Stimulated activated CD4-positive, alpha-beta T cell treated with anti-CD3 and anti-CD28 coated beads, TNF-alpha, amount 100 ng/mL, for 1 hour (primary cell): ENCODE measurements at places on chromosomes 6 and 20.

DNA sequence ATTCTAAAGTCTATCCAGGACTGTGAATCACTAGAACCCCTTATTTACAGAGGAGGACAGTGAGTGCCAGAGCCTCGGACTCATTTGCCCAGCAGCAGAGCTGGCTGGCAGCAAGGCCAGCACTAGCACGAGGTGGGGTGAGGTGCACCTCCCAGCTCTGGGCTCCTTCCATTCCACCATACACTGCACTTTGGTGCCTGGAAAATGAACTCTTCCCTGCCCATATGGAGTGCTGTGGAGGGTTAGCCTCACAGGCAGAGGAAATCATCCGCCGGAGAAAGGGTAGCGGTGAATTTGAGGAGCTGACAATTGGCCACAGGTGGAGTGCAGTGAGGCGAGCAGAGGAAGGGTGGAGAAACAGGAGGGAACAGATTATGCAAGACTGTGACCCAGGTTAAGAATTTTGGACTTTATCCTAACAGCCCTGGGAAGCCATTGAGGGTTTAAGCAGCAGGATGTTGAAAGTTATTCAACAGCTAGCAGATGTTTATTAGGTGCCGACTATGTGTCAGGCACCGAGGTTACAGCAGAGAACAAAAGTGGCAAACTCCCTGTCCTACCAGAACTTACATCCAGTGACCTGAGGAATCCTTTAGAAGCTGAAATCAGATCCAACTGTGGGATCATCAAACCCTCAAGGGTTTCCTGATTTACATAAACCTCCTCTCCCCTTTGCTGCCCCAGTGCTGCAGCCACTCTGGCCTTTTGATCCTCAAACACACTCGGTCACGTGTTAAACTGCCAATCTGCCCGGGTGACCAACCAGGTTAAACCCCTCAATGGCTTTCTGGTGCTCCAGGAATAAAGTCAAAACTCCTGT lies 6.2 kb downstream of the TRIM26 start:
- DNase-seq: no peak

DNA sequence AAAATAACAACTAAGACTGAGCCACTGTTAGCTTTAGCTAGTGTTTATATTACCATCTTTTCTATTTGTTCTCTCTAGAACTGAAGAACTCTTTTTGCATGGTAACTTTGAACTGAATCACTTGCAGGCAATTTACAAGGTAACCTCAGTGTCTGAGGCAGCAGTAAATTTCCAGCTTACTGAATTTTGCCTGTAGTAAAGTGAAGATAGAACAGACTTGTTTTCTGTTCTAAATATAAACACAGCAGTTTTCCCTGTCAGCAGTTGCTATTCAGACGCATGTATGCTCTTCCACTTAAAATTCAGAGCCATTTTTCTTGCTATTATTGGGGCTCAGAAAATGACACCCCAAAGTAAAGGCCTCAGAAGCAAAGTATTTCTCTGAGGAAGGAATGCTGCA lies 974.0 kb upstream of the GJE1 start:
- DNase-seq: no peak

DNA sequence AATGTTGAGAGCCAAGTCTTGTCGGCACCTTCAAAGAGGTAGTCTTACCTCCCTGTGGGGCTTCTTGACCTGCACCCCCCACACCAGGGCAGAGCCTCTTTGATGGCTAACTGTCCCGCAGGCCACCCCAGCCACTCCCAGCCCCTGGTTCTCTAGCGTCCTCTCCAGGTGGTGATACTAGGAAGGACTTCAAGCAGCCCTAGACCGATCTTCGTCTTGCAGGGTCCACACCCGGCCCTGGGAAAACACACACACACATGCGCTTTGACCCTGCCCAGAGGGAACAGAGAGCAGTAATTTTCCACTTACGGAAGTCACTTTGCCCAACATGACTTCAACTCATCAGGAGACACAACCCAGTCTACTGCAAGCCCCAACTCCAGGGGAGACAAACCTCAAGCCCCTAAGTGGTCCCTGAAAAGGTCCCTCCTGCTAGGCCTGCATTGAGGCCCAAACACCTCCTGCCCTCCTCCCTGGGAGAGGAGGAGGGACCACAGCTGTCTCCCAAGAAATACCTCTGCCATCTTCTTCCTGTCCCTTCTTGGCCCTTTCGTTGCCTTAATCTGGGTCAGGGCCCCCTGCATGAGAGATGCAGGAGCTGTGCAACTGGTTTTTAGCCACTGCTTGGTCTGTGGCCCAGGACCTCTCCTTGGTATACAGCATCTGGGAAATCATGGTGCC lies 2.9 kb upstream of the BPIFB1 start:
- no peak for DNase-seq

DNA sequence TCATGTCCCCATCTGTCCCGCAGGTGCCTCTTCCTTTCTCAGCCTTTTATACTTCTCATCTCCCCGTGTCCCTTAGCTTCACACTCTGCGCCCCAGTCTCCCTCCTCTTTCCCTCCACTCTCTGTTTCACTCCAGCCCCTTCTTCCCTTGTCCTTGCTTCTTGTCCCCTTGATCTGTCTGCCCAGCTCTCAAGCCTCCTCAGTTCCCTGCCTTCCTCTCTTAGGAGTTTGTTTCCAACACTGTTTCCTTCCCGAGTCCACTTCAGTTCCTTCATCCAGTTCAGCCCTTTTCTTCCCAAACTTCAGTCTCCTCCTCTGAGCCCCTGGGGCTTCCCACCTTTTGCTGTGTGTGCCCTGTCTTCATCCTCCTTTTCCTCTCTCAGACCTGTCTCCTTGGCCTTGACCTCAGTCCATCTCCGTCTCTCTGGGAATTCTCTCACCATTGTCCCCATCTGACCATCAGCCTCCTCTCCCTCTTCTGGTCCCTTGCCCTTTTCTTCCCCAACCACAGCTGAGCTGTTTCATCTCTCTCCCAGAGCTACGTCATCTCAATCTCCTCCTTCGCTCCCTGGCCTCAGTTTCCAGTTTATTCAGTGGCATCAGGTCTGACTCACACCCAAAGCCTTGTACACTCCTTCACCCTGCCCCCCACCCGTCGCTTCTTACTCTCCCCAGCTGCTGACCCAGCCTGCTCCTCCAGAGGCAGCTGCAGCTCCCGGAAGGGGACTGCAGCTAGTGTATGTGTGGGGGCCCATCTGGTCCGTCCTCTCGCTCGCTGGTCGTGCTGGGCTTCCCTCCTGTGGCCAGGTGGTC lies 2.7 kb upstream of the DDR1 start:
- no peak for DNase-seq

GRCh38 chr20:62887152-62887859 lies 25.7 kb upstream of the TCFL5 start:
- no peak for DNase-seq

DNA sequence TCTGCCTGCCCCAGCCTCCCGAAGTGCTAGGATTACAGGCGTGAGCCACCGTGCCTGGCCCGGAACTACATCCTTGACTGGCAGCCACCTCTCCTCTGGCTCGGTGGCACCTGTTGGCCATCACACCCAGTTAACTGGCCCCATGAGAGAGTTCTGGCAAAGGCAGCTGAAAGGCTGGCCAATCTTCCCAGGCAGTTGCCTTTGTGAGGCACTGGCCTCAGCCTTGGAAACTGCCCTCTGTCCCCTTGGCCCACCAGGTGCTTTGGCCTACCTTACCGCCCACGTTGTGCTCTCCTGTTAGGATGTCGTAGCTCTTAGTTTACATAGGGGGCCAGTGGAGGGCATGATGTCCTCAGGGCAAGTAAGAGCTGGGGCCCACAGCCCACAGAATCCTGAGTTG lies 9.6 kb upstream of the MANBAL start:
- no peak for DNase-seq

DNA sequence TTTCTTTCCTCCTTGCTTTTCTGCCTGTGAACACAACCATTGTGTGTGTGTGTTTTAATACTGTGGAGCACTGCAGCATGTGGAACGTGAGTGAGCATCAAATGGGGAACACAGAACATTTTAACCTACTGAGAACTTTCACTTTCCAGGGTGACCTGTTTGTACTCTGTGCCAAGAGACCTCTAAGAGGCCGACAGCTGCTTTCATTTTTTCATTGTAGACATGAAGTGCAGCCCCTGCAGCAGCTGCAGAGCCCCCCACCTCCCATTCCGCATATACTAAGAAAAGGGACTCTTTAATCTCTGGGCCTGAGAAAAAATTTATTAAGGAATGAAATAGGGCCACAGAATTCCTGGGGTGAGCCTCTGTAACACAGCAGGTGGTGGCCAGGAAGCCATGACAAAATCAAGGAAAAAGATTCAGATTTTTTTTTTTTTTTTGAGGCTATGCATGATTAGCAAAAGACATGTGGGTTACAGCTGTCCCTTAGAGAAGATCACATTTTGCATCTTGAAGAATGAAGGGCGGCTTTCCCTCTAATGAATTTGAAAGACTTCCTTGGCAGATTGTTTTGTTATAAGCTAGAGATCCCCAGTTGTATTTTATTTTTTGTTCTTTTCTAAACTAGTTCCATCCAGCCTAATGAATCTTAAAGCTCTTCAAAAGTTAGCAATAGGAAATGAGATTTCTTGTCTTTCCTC lies 503.4 kb downstream of the CD109 start:
- DNase-seq: no peak

DNA sequence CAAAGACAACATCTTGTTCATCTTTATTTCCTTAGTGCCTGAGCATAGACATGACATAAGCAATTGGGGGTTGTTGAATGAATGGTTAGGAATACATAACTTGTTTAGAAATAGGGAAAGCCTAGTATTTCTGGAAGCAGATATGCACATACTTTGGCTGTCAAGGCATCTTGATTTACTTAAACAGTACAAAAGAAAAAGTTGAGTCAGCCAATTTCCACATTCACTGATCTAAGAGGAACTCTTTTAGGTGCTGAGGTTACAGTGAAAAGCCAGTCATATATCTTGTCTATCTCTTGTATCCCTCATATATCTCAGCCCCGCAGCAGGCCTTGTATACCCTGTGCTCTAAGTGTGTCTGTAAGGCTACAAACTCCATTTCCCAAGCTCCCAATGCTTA lies 11.6 kb downstream of the ZKSCAN4 start:
- DNase-seq: no peak

GRCh38 chr20:14632906-14633305 lies 295.5 kb upstream of the FLRT3 start:
- DNase-seq: no peak

DNA sequence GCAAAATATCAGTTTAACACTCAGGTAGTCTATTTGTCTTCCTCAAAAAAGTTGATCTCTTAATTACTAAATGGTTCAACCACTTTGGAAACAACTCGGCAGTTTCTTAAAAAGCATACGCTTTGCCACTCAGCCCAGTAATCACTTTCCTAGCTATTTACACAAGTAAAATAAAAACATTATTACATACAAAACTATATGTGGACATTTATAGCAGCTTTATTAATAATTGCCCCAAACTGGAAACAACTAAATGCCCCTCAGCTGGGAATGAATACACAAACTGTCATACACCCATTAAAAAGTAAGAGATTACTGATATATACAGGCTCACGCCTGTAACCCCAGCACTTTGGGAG lies 7.4 kb downstream of the EEF1A1 start:
- no peak for DNase-seq

- DNase-seq: no peak
These were observed 385.0 kb downstream of the CD83 start for GRCh38 chr6:14502551-14502950.

DNA sequence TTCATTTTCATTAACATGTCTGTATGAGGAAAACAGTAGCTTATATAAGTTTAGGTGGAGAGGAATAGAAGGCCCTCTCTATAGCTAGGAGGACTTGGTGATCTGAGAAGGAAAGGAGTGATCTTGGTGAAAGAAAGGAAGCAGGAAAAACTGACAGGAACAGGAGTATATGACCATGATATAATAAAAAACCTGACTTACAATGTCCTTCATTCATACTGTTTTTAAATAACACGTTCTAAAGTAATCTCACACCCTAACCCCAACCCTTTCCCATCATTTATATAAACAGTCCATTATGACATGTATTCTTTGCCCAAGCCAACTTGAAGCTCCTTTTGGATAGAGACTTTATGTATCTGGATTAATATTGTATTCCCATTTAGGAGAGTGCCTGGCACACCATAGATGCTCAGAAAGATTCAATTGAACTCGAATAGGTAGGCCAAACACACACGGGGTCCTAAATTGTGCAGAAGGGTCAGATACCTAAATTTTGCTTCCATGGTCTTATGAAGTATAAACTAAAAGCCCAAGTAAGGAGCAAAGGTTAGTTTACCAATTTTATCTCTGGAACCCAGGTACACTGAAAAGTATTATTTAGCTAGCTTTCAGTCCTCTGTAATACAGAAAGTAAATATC lies 75.9 kb downstream of the OR2B2 start:
- DNase-seq: no peak

- DNase-seq: no peak
These were observed 33.3 kb downstream of the PPP1R14C start for GRCh38 chr6:150176152-150176551.
